ENCODE measurements at places on chromosomes 11 and 22. TPM values are rescaled to one million over a fixed set of nuclear protein-coding genes. Genes with fewer than 3 reads are reported as not detected.

Gene RAB6A
- 135 TPM for total RNA-seq

Gene OR8D4
- total RNA-seq, result not detected

Gene JHY
- 1.3 TPM for total RNA-seq

Gene HIRA
- 15.0 TPM for total RNA-seq

Gene NXPE1
- 0.11 TPM for total RNA-seq
